ENCODE measurements at places on chromosomes 5 and 9.

- DNase-seq = no peak
Observed at GRCh38 chr9:85228111-85228855, 513.5 kb downstream of the AGTPBP1 start.

DNA sequence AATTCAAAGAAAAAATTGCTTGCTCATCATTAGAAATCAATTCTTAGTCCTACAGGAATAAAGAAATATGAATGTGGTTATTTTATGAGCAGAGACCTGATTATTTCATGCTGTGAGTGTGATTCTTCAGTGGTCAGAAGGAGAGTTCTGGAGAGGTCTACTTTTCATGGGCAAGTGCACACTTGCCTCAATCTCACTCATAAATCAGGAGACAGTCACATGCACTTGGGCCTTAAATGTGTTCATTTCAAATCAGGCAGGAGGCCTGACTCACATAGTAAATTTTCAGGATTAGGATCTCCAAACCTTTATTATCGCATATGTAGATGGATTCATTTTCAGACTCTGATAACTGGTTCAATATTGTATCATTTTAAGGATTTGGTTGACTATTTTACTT is 323.2 kb upstream of the CCNH start:
- no peak for DNase-seq

GRCh38 chr5:102858808-102859207 is 103.7 kb downstream of the PAM start:
- DNase-seq = no peak

GRCh38 chr9:136057236-136058081 is 37.6 kb downstream of the NACC2 start:
- no peak for DNase-seq

- no peak for DNase-seq
Observed at GRCh38 chr5:131281133-131281867, 17.4 kb downstream of the CDC42SE2 start.

- DNase-seq = peak; percentile 32
Observed at GRCh38 chr9:128192601-128193371, 1.4 kb upstream of the CIZ1 start.

DNA sequence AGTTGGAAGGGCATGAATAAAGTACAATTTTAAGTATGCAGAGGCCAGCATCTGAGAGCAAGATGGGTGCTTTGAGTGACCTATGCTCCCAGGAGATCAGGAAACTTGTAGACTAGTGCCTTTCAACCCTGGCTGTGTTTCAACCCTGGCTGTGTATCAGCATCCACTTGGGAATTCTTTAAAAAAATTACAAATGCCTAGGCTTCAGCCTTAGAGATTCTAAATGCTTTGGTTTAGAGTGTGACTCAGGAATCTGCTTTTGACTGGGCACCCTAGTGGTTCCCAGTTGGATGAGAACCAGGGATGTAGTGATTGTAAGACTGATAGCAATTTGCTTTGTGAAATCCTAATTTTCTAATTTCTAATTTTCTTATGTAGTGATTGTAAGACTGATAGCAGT is 65.6 kb downstream of the RALGPS1 start:
- no peak for DNase-seq

GRCh38 chr9:100428871-100429654 is 2.1 kb downstream of the MSANTD3 start:
- no peak for DNase-seq
